ENCODE measurements at places on chromosomes 13 and 19.

DNA sequence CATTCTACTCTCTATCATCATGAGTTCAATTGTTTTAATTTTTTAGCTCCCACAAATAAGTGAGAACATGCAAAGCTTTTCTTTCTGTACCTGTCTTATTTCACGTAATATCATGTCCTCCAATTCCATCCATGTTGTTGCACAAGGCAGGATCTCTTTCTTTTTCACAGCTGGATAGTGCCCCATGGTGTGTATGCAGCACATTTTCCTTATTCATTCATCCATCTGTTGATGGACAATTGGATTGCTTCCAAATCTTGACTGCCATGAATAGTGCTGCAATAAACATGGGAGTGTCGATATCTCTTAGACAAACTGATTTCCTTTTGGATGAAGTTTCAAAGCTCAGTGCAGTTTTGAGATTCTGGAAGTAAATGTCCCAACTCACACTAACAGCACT lies 326.9 kb downstream of the FGF9 start:
- no peak for DNase-seq

- DNase-seq, result no peak
Measured at GRCh38 chr13:42394711-42395085, 122.7 kb downstream of the AKAP11 start.

- no peak for DNase-seq
Measured at GRCh38 chr13:108226184-108226583, 8.0 kb downstream of the ABHD13 start.

DNA sequence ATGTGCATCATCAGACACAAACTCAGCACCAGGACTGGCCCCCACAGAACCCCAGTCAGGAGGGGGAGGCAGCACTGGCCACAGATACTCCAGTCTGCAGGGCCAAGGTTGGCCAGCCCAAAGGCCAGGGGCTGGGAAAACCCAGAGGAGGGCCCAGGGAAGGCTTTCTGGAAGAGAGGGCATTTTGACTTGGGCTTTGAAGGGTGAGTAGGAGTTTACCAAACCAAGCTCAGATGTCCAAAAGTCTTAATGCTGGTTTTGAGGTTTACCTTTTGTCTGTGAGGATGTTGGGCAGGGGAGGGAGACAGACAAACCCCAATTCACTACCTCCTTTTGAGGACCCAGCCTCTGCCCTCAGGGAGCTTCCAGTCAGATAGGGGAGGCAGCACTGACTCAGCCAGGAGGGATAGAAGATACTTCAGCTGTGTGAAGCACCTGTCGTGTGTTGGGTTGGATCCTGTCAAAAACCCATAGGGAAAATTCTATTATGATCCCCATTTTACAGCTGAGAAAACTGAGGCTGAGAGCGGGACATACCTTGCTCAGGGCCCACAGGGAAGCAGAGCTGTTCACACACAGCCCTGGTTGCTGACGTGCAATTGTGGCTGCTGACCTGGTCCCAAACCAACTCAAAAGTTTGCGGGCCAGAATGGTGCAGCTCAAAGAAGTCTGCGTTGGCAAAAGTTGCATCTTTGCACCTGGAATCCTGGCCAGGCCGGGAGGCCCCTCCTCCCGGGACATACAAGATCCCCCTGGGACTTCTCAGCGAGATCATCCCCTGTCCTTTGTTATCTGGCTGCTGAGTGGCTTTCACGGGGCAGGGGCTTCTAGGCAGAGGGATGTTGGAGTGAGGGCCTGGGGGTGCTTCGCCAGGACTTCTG lies 13.1 kb downstream of the CILP2 start:
- DNase-seq, result no peak

GRCh38 chr13:100392709-100393630 lies 195.6 kb downstream of the GGACT start:
- DNase-seq, result peak; percentile 17

GRCh38 chr13:113393563-113394338 lies 29.8 kb upstream of the GRTP1 start:
- peak; percentile 87 for DNase-seq

GRCh38 chr13:112181336-112182067 lies 114.6 kb downstream of the SOX1 start:
- no peak for DNase-seq

DNA sequence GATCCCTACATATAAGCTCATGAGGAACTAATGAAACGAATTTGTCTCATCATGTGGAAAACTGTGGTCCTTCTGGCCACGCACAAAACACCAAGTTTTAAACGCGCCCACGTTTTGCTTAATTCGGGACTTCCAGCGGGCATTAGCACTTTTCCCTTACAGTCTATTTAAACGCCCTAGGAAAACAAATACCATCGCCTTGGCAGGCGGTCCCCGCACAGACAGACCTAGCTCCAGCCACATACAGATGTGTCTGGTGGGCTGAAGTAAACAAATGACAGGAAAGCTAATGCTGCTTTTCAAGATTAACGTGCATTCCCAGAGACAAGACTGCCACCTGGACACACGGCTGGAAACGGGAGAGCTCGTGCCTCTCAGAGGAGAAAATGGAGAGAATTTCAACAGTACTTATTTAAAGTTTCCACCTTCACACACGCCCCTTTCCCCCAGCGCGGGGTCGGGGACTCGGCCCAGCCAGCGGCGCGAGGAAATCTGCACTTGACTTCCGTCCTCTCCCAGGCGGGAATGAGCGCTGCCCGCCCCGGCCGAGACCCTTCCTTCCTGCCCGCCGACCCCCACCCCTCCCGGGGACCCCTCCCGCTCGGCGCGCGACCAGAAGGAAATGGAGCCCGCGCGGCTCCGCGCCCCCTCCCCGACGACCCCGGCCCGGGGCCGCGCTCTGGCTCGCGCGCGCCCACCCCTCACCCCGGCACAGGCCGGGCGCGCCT lies 931 bp downstream of the USP12 start:
- peak; percentile 67 for DNase-seq

GRCh38 chr19:51127032-51127431 lies 2.3 kb downstream of the SIGLEC9 start:
- no peak for DNase-seq

DNA sequence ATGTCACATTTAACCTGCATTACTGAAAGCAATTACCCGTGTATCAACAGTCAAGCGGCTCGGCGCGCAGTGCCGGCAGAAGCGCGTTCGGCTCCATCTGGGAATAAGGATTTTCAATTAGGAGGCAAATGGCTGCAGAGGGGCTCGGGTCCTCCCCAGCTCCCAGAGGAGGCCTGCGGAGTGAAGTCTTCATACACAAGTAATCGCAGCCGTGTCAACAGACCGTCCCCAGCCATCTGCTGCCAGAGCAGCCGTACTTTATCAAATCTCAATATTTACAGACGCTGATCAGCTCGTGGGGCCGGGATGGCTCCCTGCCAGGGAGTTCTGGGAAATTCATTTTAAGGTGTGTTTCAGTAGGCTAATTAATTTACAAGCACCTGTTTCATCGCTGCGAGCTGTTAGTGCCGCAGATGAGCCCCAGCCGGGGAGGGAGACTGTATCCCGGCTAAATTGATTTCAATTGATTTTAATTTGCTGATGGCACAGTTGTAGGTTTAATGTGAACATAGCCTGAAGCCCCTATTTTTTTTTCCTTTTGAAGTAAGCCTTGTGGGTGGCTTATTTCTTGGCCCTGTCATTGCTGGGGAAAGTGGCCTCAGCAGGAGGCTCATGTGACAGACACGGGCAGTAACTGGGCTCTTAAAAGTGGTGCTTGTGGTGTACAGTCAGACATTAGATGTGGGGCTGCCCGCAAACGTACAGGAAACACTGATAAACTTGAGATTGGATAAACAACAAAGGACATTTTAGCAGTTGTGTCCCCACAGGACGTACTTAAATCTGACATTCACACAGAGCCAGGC lies 252.7 kb downstream of the TEX29 start:
- no peak for DNase-seq

GRCh38 chr19:1474011-1474764 lies 4.8 kb downstream of the C19orf25 start:
- DNase-seq, result no peak

Measured in DND-41 (cell line).